PC-3 (cell line): ENCODE measurements at places on chromosomes 12 and 14. TPM values are rescaled to one million over a fixed set of nuclear protein-coding genes. Genes with fewer than 3 reads are reported as not detected.
A peak's percentile ranks its signal among the peaks of the same experiment; 100 is the strongest.

The FGF6 gene
- total RNA-seq, result not detected in 2 replicates

The PMCH gene
- total RNA-seq, result not detected in 2 replicates

The KLRB1 gene
- total RNA-seq, result not detected in 2 replicates

The LAG3 gene
- 0.40 and 0.58 TPM in 2 replicates for total RNA-seq

The GDF3 gene
- total RNA-seq, result not detected in 2 replicates

The FOXA1 gene
- total RNA-seq, result 212 and 249 TPM in 2 replicates

The ALDH1L2 gene
- 0.15 and 0.40 TPM in 2 replicates for total RNA-seq

The NPAS3 gene
- 0.36 and 1.2 TPM in 2 replicates for total RNA-seq

The C12orf54 gene
- total RNA-seq, result not detected in 2 replicates

The MIP gene
- not detected in 2 replicates for total RNA-seq

- DNase-seq, result no peak
These were observed 285.9 kb downstream of the MDGA2 start for GRCh38 chr14:47389535-47389934.

DNA sequence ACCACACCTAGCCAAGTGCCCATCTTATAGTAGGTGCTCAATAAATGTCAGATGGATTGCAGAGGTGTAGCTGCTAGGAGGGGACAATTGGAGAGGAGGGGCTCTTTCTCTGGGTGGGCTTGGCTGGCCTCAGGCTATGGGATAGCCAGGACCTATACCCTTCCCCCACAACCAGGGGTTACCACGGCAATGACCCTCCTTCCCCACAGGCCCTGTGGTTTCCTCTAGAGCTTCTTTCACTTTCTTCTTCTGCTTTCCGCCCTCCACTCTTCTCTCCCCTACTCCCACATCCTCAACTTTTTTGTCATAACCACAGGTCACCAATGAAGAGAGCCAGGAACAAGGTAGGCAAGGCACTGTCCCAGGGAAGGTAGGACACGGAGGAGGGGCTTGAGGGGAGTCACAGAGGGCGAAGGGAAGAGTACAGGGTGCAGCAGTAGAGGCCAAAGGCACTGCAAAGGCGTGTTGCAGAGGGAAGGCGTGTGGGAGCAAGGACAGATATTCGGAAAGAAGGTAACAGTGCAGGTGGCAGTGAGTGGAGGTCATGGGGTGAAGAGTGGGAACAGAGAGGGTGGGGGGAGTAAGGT is 1.9 kb upstream of the ITGB7 start:
- no peak for DNase-seq

GRCh38 chr14:69571449-69572029 is 3.1 kb downstream of the CCDC177 start:
- DNase-seq, result no peak

DNA sequence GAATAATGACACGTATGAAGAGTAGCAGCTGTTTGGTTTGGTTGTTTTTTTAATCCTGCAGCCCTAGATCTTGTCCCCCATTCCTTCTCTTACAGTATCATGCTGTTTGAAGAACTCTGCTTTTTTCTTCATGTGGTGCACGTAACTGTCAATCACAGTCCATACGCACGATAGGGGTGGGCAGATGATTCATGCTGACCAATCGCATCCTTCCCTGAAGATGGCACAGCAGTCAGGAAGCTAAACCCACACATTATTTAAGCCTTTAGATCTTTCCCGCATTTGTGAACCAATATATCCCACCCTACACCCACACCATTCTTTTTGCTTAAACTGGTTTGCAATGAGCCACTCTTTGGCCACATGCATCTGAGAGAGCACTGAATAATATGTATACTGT is 158.9 kb upstream of the PLEKHA5 start:
- DNase-seq, result no peak

DNA sequence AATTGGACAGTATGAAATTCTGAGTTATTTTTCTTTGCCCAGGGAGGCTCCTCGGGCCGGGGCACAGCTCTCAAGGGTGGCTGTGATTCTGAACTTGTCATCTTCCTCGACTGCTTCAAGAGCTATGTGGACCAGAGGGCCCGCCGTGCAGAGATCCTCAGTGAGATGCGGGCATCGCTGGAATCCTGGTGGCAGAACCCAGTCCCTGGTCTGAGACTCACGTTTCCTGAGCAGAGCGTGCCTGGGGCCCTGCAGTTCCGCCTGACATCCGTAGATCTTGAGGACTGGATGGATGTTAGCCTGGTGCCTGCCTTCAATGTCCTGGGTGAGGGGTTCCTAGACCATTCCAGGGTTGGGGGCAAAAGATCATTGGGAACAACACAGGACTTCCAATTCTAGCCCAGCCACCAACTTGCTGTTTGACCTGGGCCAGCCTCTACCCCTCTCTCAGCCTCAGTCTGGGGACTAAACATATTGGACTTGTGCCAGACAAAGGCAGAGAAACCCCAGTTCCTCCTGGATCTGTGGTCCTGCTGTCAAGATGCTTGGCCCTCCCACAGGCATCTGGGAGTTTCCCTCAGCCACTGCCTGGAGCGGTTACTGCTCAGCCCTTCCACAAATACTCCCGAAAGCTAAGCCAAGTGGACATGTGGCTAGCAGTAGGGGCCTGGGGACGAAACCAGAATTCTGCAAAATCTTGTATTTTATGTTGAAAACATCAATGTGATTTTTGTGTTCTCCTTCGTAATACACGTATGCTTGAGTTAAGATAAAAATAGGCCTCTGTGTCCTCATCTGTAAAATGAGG is 3.5 kb downstream of the OAS3 start:
- no peak for DNase-seq

DNA sequence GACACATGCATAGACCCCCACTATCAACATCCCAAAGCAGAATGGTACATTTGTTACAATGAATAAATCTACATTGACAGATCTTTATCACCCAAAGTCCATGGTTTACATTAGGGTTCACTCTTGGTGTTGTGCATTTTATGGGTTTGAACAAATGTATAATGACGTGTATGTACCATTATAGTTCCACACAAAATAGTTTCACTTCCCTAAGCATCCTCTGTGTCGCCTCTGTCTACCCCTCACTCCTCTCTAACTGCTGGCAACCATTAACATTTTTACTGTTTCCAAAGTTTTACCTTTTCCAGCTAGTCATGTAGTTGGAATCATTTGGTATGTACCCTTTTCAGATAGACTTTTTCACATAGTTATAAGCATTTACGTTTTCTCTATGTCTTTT is 69.5 kb upstream of the LMO3 start:
- no peak for DNase-seq

GRCh38 chr14:105388110-105388951 is 10.0 kb upstream of the TEX22 start:
- DNase-seq, result no peak

- peak; percentile 15 for DNase-seq
These were observed 60.4 kb downstream of the KSR2 start for GRCh38 chr12:117908411-117908810.

- DNase-seq, result no peak
These were observed 163.3 kb downstream of the DACT1 start for GRCh38 chr14:58801086-58801485.

DNA sequence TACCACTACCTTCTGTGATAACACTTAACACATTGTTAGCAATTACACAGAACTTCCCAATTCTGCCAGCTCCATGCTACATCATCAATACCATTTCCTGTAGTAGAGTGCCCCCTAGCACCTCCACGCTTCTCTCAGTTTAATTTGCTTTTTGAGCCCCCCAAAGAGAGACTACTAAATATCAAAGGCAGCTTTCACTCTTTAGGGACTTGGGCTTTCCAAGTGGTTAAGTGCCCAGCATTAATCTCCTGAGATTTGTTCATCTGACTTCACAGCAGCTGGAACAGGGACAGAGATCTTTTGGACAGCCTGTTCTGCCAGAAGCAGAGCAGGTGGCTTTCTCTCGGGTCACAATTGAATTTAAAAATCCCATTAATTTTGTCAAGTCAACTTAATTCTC is 954.9 kb downstream of the DIO2 start:
- no peak for DNase-seq

DNA sequence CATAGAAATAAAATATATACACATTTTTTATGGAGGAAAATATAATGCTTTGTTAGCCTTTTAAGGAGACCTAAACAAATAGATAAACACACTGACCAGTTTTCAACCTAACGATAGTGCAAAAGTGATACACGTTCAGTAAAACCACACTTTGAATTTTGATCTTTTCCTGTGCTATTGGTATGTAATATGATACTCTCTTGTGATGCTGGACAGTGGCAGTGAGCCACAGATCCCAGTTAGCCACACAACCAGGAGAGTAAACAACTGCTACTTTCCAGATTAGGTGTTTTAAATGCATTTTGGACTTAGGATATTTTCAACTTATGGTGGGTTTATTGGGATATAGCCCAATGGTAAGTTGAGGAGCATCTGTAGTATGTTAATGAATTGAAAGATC is 243.1 kb downstream of the ERC1 start:
- peak; percentile 50 for DNase-seq

DNA sequence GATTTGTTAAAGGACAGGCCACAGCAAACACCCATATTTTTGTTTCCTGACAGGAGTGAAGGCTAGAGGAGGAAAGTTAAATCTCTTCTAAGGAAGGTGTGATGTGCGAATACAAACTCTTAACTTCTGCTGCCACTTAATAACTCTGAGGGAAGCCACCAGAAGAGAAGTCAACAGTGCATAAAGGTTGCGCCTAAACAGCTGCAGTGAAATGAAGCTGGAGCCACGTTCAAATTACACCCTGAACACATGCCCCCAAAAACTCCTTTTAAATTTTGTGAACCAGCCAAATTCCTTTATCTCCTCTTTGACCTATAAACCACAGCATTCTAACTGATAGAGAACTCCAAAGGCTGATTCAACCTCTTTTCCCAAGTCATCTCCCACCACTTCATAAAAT is 22.4 kb downstream of the DENND5B start:
- DNase-seq, result no peak

GRCh38 chr14:102194856-102195255 is 55.2 kb downstream of the WDR20 start:
- DNase-seq, result no peak

DNA sequence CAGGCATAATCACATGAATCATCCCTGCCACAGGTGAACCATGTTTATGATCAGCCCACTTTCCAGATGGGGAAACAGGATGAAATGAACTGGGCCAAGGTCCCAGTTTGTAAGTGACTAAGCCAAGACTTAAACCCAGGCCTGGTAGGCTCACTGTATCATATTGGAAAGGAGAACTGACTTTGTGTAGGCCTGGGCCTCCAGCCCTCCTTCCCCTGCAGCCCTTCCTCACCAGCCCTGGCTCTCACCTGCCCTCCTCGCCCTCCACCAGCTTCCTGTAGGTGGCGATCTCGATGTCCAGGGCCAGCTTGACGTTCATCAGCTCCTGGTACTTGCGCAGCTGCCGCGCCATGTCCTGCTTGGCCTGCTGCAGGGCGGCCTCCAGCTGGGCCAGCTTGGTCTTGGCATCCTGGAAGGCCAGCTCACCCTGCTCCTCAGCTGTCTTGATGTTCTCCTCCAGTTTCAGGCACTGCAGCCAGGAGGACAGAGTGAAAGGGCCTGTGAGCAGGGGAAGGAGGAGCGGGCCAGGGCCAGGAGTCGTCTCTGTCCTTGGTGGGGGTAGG is 19.8 kb downstream of the KRT80 start:
- DNase-seq, result peak; percentile 67

GRCh38 chr14:65791191-65791981 is 378.9 kb downstream of the FUT8 start:
- peak; percentile 62 for DNase-seq

DNA sequence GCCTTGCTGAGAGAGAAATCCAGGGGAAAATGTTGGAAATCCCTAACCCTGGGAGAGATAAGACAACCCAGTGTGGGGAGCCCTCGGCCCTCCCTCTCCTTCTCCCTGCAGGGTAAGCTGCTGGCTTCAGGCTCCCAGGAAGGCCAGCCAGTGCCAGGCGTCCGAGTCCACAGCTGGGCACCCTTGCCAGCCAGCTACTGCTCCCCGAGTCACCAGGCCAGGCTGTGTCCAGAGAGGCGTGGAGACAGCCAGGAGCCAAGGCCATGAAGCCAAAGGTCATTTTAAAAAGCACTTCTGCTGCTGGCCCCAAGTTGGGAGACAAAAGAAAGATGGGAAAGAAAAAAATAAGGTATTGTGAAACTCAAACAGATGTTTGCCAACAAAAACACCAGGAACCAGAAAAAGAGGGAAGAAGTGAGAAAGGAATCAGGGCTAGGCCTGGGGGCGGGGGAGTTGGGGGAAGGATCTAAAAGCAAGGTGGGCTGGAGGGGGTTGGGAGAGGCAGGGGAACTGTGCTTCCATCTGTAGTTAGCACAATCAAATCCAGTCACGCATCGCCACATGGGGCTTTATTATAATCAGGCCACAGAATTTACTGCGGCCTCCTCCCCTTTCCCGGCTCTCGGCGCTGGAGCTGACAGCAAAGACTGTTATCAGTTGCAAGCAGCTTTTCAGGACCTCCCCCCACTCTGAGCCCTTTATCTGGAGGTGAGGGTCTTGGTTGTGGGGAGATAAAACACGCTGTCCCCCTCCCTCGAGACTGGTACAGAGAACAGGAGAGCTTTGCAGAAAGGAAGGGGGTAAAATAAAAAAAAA is 33.5 kb downstream of the RBM19 start:
- no peak for DNase-seq

DNA sequence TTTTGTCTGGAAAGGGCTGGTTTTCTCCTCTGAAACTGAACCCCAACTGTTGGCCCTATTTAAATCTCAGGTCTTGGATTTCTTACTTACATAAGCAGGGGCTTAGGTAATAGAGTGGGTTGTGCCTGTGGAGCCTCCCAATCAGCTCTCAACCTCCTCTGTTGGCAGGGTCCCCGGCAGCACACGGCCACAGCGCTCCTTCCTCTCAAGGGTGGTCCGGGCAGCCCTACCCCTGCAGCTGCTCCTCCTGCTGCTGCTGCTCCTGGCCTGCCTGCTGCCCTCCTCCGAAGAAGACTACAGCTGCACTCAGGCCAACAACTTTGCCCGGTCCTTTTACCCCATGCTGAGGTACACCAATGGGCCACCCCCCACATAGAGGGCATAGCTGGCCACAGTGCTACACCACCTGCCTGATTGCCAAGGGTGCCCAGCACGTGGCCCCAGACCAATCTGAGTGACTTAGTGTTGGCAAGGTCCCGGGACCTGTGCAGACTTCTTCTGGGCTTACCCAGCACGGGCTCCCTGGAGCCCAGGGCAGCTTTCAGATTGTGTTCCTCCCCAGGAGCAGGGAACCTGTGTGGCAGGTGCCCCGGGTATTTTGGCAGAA is 68.9 kb downstream of the ESR2 start:
- DNase-seq, result no peak

- DNase-seq, result no peak
These were observed 189.5 kb downstream of the KCNC2 start for GRCh38 chr12:75020068-75020557.

DNA sequence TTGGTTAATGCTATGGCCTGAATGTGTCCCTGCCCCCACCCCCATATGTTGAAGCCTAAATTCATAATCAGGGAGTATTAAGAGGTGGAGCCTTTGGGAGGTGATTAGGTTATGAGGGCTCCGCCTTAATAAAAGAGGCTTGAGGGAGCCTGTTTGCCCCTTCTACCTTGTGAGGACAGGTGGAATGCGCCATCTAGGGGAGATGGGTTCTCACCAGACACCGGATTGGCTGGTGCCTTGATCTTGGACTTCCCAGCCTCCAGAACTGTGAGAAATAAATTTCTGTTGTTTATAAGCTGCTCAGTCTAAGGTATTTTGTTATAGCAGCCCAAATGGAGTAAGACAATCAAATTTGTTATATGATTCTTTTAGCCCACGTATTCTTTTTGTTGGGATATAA is 148.3 kb downstream of the PTCSC3 start:
- peak; percentile 28 for DNase-seq
